ENCODE measurements at places on chromosomes 4 and X.

- DNase-seq: no peak
Observed at GRCh38 chr4:74292111-74292870, 16.0 kb upstream of the EPGN start.

DNA sequence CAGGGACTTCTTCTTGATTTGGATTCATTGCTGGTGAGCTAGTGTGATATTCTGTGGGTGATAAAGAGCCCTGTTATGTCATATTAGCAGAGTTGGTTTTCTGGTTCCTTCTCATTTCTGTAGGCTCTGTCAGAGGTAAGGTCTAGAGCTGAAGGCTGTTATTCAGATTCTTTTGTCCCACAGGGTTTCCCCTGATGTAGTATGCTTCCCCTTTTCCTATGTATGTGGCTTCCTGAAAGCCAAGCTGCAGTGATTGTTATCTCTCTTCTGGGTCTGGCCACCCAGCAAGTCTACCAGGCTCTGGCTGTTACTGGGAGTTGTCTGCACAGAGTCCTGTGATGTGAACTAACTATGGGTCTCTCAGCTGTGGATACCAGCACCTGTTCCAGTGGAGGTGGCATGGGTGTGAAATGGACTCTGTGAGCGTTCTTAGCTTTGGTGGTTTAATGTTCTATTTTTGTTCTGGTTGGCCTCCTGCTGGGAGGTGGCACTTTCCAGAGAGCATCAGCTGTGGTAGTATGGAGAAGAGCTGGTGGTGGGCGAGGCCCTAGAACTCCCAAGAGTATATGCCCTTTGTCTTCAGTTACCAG is 373.7 kb downstream of the AR start:
- DNase-seq: no peak

DNA sequence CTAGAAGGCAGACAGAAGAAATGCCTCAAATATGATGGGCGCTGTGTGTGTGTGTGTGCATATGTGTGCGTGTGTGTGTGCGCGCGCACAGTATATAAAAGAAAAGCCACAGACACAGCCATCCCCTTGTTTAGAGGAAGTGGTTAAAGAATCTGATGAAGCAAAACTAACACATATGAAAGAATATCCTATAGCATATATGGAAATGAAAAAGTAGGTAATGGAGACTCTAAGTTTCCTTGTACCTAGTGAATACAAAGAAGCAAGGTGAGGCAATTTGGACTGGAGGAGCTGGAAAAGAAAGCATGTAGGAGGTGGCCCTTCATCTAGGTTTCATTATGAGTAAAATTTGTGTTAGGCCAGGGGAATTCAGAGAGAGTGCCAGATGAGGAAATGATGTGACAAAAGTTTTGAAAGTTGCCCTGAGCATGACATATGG is 58.6 kb upstream of the MCF2 start:
- DNase-seq: no peak

- DNase-seq: no peak
Observed at GRCh38 chr4:7959078-7959477, 19.4 kb upstream of the AFAP1 start.

- DNase-seq: no peak
Observed at GRCh38 chrX:115018040-115018647, 728 bp upstream of the IL13RA2 start.

GRCh38 chr4:110224812-110225211 is 26.4 kb upstream of the ELOVL6 start:
- no peak for DNase-seq

- no peak for DNase-seq
Observed at GRCh38 chrX:1450361-1451161, 2.1 kb downstream of the ASMTL start.

- no peak for DNase-seq
Observed at GRCh38 chr4:113409181-113409580, 352.4 kb downstream of the CAMK2D start.

GRCh38 chr4:2081540-2081939 is 22.4 kb downstream of the NAT8L start:
- DNase-seq: no peak

GRCh38 chr4:10289538-10289906 is 167.7 kb downstream of the ZNF518B start:
- DNase-seq: no peak

- no peak for DNase-seq
Observed at GRCh38 chrX:133847340-133847994, 137.9 kb downstream of the GPC3 start.

GRCh38 chr4:182648766-182649165 is 268.4 kb downstream of the DCTD start:
- DNase-seq: no peak

GRCh38 chrX:115013705-115014104 is 3.7 kb downstream of the IL13RA2 start:
- no peak for DNase-seq

GRCh38 chrX:50117476-50117875 is 83.3 kb downstream of the AKAP4 start:
- no peak for DNase-seq

DNA sequence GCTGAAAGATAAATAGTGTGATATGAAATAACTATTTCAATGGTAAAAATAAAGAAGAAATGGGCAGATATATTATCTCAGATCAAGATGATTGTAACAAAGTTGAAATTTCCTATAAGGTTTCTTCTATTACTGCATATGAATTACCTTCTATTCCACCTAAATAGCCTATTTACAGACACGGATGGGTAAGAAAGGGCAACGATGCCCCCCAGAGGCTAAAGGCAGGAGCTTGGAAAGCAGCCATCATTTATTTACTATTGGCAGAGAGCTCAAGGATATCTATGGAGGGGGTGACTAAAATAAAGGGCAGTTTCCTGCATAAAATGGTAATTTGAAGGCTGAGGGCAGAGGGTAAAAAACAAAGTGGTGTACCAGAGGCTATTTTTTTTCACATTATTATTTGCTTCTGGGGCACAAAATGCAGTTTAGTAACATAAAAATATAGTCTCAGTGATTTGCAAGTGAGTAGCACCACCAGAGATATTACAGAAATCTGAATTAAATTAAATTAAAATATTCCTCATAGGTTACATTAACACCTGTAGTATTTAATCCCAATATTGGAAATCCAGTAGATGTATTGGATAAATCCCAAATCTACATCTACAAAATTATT is 123.1 kb downstream of the BTC start:
- DNase-seq: no peak

DNA sequence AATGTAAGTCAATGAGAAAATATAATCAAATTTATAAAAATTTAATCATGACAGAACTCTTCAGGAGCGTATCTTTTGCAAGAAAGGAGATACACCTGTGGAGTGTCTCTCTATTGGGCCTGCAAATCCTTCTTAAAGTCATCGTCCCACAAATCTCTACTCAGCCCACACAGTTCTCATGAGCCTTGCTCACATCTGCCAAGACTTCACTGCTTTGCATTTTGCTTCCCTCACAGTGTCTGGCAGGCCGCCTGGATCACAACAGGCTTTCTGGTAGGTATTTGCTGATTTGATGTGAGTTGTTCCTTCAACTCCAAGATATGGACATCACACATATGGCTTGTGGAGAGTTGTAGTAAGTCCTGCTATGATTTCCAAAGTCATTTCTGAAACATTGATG is 183.1 kb upstream of the ARX start:
- DNase-seq: no peak

- no peak for DNase-seq
Observed at GRCh38 chrX:134957836-134958235, 33.0 kb upstream of the SMIM10 start.

DNA sequence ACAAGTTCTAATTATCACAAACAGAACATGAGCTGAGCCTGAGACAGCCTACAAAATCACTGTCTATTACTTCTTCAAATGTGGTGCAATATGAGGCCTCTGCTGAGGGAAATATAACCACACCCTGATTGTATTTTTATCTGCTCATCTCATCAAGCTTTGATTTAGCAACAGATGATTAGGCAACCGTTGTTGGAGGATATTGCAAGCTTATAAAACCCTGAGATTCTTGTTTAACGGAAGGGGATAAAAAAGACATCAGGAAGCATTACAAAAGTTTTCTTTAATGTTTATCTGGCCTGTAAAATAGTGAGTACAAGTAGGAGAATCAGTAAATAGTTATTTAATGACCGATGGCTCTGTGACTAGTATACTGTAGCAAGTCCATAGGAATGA is 108.5 kb downstream of the ZNF330 start:
- no peak for DNase-seq

- DNase-seq: no peak
Observed at GRCh38 chrX:23964191-23964590, 56.4 kb downstream of the CXorf58 start.

DNA sequence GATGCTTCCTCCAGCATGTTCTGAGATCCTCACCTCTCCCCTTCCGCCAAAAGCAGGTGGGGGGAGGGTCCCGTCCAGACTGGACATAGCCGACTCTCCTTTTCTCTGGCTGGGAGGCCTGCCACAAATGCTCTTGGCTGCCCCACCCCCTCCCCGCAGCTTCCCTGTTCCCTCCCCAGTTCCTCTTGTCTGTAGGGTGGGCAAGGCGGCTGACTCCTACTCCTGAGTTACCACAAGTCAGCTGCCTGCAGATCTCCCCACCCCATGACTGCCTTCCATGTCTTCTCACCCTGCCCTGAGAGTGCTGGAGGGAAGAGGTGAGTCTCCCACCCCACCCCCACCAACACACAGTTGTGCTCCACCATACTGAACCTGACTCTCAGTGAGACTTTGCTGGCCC is 2.9 kb downstream of the ATP6AP1 start:
- no peak for DNase-seq

GRCh38 chr4:1973661-1974060 is 35.1 kb downstream of the NELFA start:
- DNase-seq: no peak

DNA sequence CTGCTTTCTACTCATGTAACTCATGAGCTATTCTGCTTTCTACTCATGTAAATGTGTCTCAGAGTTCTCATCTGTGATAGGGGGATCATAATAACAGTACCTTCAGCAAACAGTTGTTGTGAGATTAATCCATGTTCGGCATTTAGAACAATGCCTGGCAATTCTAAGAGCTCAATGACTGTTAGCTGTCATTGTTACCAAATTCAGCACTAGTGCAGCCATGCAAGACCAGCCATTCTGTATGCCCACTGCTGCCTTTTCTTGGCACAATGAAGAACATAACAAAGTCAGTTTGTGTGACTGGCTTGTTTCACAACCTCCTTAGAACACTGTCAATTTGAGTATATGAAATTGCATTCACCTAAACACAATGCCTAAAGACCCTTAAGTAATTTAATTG is 163.2 kb downstream of the ANK2 start:
- DNase-seq: no peak

DNA sequence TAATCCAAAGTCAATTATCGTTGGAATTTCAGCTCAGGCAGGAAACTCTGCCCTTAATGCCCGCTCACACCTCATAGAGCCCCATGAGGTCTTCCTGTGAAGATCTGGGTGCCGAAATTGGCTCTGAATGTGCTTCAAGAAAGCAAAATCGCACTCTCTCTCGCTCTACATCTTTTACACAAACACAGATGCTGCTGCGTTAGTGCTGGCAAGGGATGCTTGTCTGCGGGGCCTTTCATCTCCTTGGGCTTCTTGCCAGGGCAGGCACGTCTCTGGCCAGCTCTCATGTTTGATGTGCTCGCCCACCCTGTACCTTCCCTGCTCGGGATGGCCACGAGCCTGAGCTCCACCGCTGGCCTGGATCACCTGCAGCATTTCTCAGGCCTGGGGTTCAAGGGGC is 66.5 kb downstream of the CLCN4 start:
- no peak for DNase-seq

- DNase-seq: no peak
Observed at GRCh38 chr4:89334311-89334710, 26.7 kb upstream of the GPRIN3 start.

- DNase-seq: no peak
Observed at GRCh38 chr4:84327526-84327925, 171.6 kb downstream of the NKX6-1 start.

DNA sequence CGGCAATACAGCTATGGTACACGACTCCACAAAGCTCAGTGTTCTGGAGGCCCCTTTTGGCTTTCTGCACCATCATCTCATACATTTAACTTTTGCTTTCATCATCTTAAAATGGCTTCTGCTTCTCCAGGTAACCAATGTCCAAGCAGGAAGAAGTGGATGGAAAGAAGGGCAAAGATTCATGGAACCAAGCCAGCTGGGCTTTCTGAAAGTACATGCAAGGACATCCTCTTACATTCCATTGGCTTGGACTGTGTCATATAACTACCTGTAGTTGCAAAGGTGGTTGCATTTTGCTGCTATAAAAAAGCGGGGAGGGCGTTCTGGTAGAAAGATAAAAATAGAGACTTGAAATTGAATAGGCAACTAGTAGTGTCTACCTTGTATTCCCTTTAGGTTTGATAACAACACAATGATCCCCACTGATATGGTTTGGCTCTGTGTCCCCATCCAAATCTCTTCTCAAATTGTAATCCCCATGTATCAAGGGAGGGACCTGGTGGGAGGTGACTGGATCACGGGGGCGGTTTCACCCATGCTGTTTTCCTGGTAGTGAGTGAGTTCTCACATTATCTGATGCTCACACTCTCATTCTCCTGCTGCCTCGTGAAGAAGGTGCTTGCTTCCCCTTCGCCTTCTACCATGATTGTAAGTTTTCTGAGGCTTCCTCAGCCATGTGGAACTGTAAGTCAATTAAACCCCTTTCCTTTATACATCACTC is 6.7 kb upstream of the FHIP1A start:
- no peak for DNase-seq

GRCh38 chrX:23631136-23631535 is 36.2 kb upstream of the PRDX4 start:
- DNase-seq: no peak

DNA sequence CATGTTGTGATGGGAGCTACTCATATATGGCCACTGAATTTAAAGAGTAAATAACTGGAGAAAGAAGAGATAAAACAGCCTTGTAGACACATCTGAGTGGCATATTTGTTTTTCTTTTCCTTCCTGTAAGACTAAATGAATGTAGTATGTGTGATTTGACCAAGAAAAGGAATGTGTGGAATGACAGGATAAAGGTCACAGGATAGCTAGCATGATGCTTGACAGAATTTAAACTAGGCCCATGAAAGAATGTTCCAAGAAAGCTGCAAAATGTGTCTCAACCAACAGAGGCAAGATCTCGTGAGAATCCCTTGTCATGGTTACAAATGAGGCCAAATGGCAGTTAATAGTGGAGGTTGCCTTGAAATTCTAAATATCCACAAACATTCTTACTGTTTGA is 137.0 kb downstream of the KCNIP4 start:
- no peak for DNase-seq

DNA sequence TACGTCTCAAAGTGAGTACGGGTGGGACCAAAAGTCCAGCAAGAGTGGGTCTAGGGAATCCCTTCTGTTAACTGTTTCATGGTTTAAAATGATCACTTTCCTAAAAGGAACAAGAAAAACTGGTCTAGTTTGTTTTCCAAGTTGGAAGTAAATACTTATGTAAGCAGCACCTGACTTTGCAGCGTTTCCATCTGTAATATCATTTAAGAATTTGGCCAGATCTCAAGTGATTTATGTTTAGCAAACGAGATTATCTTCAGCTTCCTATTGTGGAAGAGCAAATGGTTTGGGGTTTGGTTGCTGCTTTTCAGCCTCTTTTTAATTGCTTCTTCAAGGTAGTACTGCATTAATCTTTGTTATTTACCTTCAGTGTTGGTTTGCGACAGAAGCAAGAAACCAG is 50.4 kb downstream of the FHIP1A start:
- DNase-seq: no peak
